ENCODE measurements at places on chromosomes 12 and 14.

DNA sequence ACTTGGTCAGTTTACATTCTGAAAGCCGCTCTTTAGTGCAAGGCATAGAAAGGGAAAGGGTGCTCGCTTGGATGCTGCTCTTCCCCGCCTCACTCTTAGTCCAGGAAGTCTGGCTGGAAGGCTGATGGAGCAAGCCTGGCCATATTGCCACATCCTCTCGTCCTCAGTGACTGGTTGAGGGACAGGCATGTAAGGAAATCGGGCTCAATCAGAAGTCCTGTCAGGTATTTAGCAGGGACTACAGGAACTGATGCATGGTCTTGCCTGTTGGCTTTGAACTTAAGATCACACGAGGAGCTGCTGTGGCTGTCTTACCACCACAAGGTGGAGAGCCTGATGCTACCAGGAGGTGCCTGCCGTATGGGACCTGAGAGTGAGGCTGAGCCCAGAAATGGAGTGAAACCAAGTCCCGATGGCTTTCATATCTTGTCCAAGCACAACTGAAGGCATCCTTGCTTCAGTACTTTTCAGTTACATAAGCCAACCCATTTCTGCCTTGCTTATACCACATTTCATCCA lies 10.7 kb upstream of the C12orf75 start:
- no peak for DNase-seq

- DNase-seq: no peak
These were observed 20.9 kb upstream of the DHRS4 start for GRCh38 chr14:23932639-23933038.

- no peak for DNase-seq
These were observed 46.2 kb downstream of the AACS start for GRCh38 chr12:125111403-125111802.

DNA sequence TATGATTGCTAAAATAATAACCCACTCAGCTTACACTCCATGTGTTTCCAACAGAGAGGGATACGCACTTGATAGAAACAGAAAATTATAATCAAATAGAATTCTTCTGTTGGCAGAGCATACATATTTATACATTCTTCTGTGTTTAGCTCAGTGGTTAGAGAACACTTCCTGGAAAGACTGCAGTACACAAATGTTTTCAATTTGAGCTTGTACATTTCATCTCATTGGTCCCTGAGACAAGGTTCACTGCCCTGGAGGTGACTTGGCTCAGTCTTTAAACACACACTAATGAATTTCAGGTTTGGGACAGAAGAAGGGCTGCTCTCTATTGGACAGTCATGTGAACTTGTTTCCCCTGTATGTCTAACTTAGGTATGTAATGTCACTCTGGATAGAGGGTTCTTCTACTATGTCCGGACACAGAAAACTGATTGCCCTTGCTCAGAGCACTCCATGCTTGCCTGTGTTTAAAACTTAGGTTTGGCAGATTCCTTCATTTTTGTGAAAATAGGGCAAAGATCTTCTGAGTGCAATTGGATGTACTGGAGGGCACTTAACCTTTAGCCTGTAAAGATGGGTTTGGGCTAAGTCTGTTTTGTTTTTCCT lies 22.9 kb downstream of the PROX2 start:
- DNase-seq: no peak

DNA sequence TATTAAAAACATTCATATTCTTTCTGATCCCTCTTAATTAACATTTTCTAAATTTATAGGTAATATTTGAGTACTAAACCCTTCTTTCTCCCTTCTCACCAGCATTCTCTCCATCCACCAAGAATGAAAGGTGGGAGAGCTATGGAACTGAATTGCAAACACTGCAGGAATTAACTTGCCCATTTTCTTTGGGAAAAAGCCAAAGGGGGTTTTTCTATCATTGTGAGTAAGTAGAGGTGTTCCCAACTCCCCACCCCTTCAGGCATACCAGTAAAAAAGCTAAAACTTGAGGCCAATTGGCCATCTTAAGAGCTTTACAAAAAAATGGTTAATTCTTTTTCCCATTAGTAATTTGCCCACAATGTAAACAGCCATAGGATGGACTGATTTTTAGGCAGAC lies 23.7 kb downstream of the PCNX1 start:
- DNase-seq: no peak

GRCh38 chr12:76925135-76925534 lies 46.3 kb upstream of the CSRP2 start:
- no peak for DNase-seq

DNA sequence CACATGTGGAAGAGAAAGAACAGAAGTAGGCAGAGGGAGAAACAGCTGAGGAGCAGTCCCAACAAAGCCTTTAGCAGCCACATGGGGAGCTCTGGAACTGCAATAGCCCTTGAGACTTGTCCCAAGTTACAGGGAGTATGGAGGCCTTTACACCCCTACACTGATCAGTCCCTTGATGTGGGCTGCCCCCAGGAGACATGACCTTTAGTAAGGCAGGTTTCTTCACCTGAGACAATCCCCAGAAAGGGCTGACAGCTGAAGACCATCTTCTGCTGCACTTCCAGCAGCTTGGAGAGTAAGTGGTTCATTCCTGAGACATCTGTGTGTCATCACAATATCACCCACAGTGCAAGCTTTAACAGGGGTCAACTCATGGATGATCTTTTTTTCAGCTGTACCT lies 8.6 kb upstream of the SNAPC1 start:
- DNase-seq: no peak

- DNase-seq: no peak
These were observed 822 bp upstream of the SOX5 start for GRCh38 chr12:23950210-23950774.

DNA sequence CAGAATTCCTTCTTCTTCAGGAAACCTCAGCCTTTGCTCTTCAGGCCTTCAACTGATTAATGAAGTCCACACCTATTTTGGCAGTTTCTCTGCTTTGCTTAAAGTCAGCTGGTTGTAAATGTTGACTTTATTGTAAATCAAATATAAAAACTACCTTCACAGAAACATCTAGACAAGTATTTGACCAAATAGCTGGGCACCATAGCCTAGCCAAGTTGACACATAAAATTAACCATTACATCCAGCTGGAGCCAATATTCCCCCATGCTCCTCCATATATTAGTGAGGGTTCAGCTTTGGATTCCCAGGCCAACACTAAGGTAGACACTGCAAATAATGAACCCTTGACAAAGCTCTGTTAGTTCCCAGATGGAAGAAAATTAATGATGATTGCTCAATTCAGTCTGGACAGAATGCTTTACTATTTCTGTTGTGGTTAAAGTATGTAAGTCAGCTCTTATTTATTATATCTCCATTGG lies 125.5 kb downstream of the ZFP36L1 start:
- no peak for DNase-seq

DNA sequence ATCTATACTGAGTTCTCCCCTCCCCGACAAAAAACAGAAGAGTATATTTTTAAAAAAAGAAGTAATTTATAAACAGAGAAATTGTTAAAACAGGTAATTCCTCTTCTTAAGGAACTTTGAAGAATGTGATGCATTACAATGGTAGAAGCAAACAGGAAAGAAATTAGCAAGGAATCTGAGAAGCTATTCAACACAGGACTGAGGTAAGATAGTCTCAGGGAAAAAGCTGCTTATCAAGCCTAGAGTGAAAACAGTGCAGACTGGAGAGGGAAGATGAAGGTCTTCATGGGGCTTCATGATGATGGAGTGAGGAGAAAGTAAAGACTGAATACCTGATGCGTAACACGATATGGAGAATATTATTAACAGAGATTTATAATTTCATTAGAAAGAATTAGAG lies 880.0 kb downstream of the SLC16A7 start:
- no peak for DNase-seq

- no peak for DNase-seq
These were observed 1.6 kb downstream of the NXPH4 start for GRCh38 chr12:57218030-57218853.

DNA sequence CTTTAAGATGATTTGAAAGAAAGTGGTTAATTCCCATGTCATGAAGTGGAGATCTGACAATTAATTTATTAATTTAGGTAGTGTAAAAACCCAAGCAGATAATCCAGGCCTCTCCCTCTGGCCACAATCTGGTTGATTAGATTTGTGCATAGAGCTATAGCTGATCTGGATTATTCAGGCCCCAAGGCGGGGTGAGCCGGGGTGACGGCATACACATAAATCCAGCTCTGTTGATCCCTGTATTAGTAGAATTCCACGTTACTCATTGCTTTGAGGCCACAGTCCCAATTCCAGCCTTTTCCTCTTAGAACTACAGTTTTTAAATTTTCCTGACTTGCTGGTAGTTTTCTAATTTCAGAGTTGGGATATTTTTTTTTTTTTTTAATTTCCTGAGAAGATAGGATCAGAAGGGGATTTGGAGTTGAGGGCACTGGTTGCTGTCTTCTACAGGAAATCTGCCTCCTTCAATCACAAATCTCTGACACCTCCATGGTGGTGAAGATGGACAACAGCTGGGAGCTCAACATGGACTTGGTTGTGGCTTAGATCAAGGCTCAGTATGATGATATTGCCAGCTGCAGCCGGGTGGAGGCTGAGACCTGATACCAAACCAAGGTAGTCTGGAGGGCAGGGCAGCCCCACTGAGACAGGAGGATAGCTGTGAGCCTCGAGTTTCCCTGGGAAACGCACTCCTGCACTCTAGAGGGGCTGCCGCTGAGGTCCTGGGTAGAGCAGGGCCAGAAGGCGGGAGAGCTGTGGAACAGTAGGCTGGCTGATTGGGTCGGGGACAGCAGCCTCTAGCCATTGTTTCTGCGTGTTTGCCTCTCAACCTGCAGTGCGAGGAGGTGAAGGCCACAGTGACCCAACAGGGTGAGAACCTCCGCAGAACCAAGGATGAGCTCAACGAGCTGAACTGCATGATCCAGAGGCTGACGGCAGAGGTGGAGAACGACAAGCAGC lies 19.4 kb downstream of the KRT85 start:
- no peak for DNase-seq

GRCh38 chr14:94536836-94537235 lies 24.4 kb upstream of the SERPINA4 start:
- no peak for DNase-seq

DNA sequence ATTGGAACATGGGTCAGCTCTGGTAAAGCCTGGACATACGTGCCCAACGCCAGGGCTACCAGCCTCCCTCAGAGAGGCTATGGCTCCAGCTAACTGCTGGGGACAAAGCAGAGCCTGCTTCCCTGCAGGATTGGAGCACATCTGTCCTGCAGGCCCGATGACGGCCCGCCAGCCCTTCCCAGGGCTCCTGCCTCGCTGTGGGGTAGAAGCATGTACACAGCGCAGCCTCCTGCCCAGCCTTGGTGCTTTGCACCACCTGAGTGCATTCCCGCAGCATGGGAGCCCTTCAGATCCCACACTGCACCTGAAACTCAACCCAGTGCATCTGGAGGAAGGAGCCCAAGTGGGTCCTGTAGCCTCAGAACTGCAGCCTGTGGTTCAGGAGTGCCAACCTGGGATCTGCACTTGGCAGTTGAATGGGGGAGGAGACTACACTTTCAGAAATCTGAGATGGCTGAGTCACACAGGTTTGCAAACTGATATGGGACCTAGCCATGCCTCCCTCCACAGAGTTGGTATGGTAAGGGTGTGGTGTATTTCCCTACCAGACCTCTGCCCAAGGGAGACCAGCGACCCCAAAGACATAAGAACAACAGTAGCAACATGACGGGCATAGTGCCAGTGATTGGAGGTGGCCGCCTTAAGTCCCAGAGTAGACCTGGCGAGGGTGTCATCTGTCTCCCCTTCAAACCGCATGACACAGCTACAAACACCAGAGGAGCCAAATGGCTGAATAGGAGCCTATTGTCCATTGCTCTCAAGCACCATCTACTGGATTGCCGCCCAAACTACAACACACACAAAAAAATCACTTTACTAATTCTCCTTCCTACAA lies 273.9 kb upstream of the MIS18BP1 start:
- no peak for DNase-seq

GRCh38 chr12:57541001-57541400 lies 6.0 kb downstream of the DCTN2 start:
- DNase-seq: no peak

DNA sequence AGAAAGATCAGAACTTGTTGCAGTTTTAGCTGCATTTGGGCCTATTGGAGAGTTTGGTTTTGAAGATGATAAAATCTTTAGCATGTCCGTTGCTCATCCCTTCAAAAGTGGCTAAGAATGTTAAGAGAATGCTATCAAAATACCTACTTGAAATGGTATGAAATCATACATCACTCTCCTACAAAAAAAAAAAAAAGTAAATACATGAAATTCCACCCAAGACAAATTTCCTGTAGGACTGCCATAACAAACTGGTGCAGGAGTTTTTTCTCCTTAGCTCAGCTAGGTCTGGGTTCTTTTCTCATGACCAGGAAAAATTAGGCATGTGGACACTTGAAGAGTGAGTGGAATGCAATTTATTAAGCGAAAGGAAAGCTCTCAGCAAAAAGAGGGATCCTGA lies 15.9 kb upstream of the FAR2 start:
- no peak for DNase-seq

DNA sequence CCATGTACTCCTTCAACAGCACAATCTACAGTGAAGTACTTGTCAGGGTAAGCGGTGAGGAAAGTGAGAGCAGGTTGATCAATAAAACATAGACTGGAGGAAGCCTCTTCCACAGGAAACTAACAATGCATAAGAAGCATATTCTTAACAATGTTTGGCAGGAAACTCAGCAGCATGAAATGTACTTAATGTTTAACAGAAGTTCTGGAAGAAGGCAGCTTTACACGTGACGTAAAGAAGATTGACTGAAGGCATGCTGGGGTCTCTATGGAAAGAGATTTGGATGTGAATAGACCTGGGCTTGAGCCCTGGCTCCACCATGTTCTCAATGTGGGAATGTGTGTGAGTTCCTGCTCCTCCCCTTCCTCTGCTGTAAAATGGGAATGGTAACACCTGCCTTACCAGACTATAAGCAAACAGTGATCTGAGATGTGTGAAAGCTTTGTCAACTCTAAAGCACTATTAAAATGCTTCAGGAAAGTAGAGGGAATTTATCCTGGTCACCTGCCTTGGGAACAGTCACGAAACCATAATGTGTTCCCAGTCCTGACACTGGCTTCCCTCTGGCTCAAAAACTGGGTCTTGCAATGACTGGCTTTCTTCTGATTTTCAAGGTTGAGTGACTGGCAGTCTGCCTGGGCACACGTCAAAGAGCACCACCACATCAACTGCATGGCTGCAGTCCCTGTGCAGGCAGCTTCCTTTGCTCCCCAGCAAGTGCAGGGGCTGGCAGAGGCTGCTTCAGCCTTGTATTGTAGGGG lies 384.6 kb downstream of the APAF1 start:
- no peak for DNase-seq

- no peak for DNase-seq
These were observed 79.3 kb downstream of the DNAI7 start for GRCh38 chr12:25115677-25116076.

DNA sequence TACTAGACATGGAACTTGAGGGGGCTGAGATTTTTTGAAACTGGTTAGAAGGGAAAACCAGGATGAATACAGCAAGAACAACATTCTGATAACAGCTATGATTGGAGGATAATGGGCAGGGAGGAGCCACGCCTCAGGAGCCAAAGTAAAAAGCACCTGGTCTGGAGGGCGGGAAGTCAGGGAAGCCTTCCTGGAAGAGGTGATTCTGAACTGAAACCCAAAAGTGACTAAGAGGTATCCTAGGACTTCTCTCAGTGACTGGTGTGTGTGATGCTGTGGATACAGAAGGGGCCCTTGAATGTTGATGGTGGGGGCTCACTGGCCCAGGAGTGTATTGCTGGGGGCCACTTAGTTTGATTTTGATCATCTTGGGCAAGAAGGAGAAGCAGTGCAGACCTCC lies 18.8 kb upstream of the GPR68 start:
- DNase-seq: no peak

GRCh38 chr12:14621826-14622225 lies 54.1 kb upstream of the PLBD1 start:
- DNase-seq: no peak
